GM20000 (cell line): ENCODE measurements at places on chromosomes 2 and 18.

DNA sequence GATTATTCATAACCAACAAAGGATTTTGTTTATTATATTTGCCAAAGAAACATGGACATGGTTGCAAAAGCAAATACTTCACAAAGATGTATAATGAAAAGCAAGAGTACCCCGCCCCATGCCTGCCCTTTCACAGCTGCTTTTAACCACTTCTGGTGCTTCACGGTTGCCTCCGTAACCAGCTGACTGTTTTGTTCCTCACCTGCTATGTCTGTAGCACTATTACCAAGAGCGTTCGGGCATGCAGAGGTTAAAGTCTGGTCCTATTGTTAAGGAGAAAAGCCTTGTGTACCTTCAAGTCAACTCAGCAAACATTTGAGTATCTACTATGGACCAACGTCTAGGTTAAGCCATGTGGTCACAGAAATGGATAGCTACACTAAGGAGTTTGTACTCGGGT lies 115.2 kb upstream of the FOSL2 start:
- DNase-seq: no peak

- no peak for DNase-seq
These were observed 106.9 kb upstream of the CBLN2 start for GRCh38 chr18:72651033-72651432.

GRCh38 chr18:45521777-45522176 lies 93.5 kb upstream of the SLC14A2 start:
- peak; percentile 19 for DNase-seq

DNA sequence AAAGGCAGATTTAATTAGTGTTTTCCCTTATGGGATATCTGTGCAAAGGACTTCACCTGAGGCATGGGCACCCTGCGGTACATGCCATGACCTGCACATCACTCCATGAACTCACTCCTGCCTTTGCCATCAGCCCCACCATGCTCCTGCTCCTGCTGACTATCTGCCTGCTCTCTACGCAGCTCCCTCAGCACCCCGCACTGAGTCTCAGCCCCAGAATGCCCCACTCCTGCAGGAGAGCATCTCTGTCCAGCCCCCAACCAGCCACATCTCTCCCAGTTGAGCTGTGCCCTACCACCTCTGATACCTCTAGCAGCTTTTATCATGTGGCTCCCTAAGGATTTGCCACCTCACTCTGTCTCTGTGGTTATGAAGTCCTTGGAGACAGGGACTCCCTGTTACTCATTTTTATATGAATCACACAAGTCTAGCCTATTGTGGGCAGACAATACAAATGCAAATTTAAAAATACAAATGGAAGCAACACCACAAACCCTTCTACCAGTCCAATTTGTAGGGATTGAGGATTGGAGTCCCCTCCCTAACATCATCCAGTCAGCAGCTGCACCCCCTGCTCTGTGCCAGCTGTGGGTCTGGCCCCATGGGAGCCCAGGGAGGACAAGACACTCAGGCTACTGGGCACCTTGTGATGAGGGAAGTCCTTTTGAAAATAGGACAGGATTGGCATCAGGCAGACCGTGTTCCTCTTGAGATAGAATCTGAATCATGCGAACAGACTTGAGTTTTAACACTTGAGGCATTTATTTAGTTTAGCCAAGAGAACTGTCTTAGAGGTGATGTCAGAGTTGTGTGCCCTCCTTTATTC lies 689.6 kb upstream of the HS6ST1 start:
- DNase-seq: no peak

- no peak for DNase-seq
These were observed 83.0 kb upstream of the LTBP1 start for GRCh38 chr2:32863803-32864202.

GRCh38 chr18:43158381-43158780 lies 42.9 kb upstream of the RIT2 start:
- no peak for DNase-seq

GRCh38 chr18:21203126-21203525 lies 38.9 kb upstream of the GREB1L start:
- DNase-seq: no peak

DNA sequence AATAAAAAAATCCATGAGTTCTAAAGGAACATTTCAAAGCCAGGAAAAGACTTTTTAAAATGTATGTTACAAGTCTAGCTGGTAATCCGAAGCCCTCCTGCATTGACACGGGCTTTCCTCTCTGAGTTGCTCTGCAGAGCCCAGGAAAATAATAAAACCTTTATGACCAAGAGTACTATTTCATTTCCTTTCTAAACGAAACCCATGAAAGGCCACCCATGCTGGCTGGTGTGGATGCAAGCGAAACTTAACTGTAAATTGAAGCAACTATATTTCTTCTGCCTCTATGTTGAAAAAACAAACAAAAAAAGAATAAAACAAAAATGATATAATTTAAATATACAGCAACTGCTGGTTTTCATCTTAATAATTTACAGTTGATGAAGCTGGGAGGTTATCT lies 41.3 kb upstream of the ZNF532 start:
- DNase-seq: no peak

DNA sequence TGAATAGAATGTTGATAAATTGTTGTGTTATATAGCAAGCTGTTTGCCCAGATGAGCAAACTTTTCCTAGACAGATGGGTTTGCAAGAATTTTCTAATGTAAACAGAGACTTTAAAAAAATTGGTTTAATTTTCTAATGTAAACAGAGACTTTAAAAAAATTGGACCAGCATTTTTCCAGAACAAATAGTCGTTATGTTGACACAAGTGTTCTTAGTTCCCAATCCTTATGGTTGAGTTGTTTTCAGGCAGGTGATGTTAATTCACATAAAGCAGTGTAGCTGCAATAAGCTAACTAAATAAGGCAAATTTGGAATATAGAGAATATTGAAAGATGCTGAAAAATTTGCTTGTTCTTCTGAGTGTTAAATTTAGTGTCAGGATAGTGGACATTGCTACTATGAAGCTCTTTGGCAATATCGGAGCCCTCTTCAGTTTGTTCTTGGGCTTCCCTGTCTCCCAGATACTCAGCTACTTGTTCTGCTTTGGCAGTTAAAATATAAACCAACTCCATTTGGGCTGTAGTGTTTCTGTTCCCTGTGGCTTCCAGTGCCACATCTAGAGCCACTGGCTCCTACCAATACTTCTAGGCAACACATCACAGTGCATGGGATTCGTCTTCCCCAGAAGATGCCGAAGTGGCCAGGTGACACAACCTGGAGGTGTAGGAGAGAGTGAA lies 105.7 kb downstream of the DYNAP start:
- no peak for DNase-seq

DNA sequence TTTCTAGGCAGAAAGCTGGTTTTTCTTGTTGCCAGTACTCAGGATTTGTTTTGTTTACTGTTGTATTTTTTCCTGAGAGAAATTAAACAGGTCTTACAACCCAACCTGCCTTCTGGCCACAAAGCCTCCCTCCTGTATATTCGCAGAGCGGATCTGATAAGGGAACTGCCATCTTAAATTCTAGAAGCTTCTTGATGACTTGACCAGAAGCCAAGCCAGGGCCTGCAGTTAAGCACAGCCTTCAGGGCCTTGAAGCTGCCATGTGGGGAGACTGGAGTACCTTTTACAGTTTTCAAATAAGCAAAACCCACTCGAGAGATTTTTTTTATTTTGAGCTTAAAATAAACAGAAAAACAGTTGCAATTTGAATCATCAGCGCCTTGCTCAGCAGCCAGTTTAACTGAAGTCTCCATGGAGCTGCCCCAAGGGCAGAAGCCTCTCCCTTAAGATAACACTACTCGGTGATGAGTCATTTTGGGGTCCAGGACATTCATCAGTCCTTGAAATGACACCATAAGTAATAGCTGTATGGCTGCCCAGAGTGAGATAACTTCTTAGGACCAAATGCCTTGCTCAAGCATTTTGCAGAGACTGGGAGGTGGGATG lies 51.5 kb upstream of the PHLPP1 start:
- DNase-seq: peak; percentile 69
